Frontal cortex (tissue), 4 donors: ENCODE measurements at places on chromosomes 2 and 18. TPM values are rescaled to one million over a fixed set of nuclear protein-coding genes. Genes with fewer than 3 reads are reported as not detected.

DNA sequence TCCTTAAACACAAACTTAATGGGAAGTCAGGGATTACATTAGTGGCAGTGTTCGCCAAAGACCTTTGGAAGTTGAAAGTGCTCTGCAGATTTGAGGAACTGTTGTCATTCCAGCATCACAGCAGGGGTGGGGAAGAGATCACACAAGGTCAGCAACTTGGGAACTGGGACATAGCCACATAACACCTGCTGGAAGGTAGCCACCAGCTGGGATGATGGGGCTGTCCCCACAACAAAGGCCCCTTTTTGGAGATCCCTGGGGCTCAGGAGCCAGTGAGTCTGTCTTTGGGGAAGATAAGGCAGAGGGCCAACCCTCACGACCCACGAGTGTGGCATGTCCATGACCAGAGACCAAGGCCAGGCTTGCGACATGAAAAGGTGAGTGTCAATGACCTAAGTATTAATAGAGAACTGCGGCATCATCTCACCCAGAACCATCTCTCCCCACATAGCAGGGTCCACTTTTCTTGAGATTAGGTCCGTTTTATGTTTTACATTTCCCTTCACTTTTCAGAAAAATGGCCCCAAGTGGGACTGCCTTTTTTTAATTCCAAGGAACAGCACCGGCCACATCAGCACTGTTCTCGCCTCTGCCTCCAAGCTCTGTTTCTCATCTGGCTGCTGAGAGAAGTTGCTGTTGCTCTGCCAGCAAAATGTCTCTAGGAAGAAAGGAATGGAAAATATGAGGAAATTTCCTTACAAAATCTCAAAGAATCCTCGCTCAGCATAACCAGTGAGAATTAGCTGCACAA, 106.9 kb downstream of the GFPT1 start:
- no peak for DNase-seq

Gene CYP27C1
- total RNA-seq = 2.4 TPM

DNA sequence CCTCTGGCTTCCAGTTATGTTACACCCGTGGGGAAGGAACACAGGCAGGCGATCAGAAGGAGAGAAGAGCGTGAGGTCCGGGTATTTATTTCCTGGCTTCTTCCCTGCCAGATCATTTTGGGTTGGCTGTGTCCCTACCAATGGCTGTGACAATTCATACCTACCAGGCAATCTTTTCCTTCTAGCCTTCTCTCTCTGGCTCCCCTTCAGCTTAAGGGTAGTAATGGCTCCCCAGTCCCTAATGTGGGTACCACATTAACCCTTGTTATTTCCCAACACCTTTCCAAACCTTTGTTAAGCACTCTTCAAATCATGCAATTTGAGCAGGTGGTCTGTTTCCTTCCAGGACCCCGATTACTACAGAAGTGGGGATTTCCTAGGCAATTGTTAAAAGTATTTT, 78.8 kb upstream of the LYPD6B start:
- no peak for DNase-seq

- no peak for DNase-seq
Measured at GRCh38 chr2:27704342-27704876, 40.7 kb downstream of the SLC4A1AP start.

DNA sequence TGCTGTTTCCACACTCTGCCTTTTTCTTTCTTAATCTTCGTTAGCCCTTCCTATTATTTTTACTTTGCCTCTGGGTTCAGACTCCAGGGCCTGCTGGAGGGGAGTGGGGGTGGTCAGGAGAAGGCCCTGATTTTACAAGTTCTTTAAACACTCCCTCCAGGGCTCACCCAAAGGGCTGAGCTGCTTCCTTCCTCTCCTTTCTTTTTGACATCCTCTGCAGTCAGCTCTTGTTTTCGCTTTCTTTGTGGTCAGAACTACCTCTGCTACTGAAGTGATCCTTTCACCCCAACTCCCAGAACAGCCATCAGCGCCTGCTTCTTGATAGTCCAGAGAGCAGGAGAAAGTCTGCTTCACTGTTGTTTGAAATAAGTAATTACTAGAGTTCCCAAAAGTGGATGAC, 925.7 kb downstream of the EPHA4 start:
- no peak for DNase-seq

- no peak for DNase-seq
Measured at GRCh38 chr2:45882707-45883602, 231.5 kb downstream of the PRKCE start.

Gene SKOR2
- total RNA-seq = not detected

Gene ERBB4
- 75.0 TPM for total RNA-seq

DNA sequence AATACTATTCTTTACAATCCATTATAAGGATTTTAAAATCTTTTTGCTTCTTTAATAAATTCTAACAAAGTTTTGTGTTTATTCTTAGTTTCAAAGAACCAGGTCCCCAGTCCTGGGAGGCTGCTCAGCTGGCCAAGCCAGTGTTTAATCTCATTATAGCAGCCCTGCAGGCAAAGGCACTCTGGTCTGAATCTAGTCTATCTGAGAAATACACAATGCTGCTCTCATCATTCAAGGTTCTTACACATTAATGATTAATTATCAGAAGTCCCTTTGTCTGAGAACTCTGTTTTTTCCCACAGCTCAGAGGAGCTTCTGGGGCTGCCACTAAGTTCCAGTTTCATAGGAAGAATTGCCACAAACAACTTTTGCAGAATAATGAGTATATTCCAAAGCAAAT, 27.7 kb downstream of the KCTD18 start:
- no peak for DNase-seq

DNA sequence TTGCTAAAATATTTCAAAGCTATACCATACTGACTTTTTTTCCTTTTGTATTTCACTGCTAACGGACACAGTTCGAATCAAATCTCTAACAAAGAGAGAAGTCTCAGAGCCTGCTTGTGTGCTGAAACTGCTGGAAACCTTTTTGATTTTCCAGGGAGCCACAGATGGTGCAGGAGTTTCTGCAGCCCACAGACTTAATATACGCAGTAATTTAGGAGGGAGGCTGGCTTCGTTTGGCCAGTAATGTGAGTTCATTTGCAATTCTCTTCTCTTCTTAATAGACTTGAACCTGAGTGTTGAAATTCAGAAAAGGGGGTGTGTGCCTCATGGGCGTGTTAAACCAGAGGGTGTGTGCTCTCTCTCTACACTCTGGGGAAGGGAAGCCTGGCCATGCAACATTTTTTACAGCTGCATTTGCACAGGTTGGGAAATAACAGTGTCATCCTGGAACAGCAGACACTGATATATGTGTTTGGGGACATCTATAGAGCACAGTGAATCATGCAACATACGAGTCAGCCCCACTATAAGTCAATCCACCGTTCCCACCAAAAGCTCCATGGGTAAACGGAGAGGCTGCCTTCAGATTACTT, 333.0 kb downstream of the CLIP4 start:
- no peak for DNase-seq

DNA sequence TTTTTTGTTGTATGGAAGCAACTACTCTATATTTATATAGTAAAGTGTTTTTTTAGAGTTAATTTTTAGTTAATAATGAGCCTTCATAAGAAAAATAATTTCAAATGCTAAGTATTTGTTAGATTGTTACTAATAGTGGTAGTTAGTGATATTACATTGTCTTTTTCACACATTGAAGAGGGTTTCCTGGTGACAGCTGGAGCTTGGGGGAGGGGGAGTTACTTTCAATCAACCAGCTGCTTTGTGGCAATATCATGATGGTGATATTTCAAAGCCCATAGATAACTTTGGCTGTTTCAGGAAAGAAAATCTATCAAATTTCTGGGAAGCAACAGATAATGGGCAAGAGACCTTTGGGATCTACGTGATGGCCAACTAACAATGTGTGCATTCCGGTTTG, 4.1 kb downstream of the RHBDD1 start:
- no peak for DNase-seq

Gene BOLL
- total RNA-seq = not detected

- DNase-seq = no peak
Measured at GRCh38 chr2:134218414-134218813, 35.5 kb upstream of the MGAT5 start.

DNA sequence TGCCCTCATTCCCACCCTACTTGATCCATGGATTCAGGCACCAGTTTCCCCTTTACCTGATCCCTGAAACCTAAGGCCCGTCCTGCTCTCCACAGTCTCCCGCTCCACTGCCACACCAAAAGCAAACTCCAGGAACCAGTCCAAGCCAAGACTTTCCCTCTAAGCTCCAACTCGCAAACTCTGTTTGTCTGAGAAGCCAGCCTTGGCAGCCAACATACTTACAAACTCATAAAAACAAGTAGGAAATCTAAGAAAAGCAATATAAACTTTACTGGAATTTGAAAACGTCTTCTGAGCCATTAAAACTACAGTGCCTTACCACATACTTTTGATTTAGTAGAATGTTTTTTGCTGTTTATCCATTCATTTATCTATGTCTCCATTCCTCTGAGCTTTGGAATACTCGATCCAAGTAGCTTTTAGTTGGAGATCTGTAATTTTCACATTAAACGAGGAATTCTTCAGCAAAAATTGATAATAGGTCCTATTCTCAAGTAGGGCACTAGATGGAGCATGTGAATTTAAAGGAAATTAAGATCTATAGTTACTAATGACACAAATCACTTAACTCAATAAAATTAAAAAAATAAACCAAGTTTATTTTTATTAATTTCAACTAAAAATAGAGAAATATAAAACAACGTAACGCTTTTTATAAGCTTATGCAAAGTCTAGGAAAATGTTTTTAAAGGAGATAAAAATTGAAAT, 199.7 kb downstream of the MYO3B start:
- no peak for DNase-seq

- DNase-seq = no peak
Measured at GRCh38 chr2:100902817-100903405, 83.0 kb downstream of the NPAS2 start.

GRCh38 chr2:241150660-241151530, 628 bp downstream of the PPP1R7 start:
- no peak for DNase-seq

Gene ALLC
- under 0.01 TPM for total RNA-seq

- DNase-seq = no peak
Measured at GRCh38 chr2:136217996-136218395, 100.0 kb upstream of the CXCR4 start.

Gene FAM237A
- not detected for total RNA-seq

DNA sequence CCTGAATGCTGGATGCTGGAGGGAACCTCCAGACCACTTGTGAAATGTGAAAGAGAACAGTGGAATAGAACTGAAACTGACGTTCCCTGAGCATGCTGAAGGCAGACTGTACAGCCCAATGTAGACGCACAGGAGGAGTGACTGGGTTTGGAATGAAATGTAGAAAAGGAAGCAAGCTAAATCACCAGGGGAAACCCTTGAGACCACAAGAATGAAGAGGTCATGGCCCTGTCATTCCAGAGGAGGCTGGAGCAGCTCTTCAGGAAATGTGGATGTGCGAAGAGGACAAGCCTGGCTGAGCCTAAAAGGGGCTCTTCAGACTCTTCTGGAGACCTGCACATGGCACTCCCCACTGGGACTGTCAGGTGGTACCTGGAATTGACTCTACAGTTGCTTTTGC, 118.5 kb upstream of the ALPP start:
- DNase-seq = no peak

- DNase-seq = peak; percentile 40
Measured at GRCh38 chr18:26863122-26863879, 2.2 kb downstream of the AQP4 start.

DNA sequence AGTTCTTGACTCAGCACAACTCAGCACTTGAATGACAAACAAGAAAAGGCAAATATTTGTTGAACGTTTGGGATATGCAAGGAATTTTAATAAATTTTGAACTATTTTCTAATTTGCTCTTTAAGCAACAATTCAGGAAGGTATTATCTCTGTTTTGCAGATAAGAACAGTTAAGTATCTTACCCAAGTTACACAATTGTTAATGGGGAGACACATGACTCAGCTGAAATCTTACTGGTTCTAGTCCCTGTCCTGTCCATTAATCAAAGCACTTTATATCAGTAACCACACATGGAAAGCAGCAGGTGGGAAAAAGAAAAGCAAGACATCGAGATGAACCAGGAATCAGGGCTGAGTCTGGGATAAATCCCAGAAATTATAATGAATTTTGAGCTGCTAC, 493.9 kb upstream of the PIK3C3 start:
- DNase-seq = no peak

Gene APCDD1
- 10.6 TPM for total RNA-seq

Gene OTX1
- total RNA-seq = 0.82 TPM

DNA sequence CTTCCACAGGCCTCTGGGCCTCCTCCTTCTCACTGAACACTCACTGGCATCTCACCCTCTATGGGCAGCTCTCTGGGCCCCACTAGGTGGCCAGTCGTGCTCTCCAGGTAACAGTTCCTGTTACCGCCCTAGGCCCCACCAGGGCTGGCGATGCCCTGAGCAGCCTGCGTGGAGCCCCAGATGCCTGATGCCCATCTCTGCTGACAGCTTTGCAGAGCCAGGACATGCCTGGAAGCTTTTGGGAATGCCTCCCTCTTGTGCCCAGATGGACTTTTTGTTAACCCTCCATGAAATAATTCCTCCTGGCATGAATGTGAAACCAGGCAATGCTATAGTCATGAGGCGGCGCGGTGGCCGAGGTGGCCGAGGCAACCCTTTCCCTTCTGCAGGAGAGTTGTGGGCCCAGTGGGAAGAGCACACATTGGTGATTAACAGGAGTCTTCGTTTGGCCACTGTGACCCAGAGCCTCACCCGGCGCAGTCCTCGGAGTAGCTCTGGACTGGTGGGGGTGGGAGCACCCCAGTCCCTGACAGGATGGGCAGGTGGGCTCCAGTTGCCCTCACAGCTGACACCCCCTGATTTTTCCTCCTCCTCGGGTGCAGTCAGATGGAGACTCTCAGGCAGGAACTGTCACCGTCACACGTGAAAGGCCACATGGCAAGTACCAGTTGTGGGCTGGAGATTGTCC, 80.0 kb downstream of the SH3BP4 start:
- DNase-seq = no peak

- no peak for DNase-seq
Measured at GRCh38 chr18:58893388-58894099, 28.9 kb downstream of the ZNF532 start.

GRCh38 chr2:207113414-207113813, 52.3 kb downstream of the KLF7 start:
- DNase-seq = peak; percentile 12

Gene CCL20
- not detected for total RNA-seq

DNA sequence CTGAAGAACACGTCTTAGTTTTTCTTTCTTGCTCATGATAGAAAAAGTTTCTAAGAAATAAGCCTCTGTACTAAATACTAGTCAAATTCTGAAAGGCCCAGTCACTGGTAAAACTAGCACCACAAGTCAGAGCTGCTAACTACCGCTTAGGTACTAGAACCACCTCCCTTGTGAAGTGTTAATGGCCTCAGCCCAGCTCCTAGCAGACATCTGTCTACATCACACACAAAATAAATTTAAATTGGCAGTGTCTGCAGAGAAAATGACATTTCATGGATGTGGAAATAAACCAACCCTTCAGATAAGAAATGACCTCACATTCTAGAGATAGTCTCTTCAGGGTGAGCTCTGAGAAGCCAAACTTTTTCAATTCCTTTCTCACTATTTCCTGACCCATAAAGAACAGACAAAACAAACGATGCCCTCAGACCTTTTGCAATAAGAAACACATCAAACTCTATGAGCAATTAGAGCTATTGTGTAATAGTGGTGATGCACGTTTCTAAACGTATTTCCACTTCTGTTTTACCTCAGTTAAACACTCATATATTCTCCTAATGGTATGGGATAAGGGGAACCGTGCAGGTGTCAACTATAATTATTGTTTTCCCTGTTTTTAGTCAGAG, 70.3 kb upstream of the DSG1 start:
- no peak for DNase-seq

GRCh38 chr18:59308248-59308937, 10.1 kb downstream of the CPLX4 start:
- DNase-seq = peak; percentile 73

GRCh38 chr2:217904614-217904965, 98.2 kb downstream of the TNS1 start:
- no peak for DNase-seq

Gene RNF152
- 106 TPM for total RNA-seq

GRCh38 chr18:9898792-9899549, 13.2 kb downstream of the TXNDC2 start:
- no peak for DNase-seq
